ENCODE measurements at places on chromosomes 2 and 18.

- no peak overlapping the region for H3K27ac ChIP-seq
- H3K36me3 ChIP-seq: no peaks in the 10 kb centered on the region
- peaks cover 2% of the 10 kb centered on the region for H3K27me3 ChIP-seq
These were observed 31.0 kb downstream of the MYCN start for GRCh38 chr2:15971351-15971750.

GRCh38 chr2:71299507-71299906 lies 32.1 kb upstream of the ZNF638 start:
- DNase-seq: peak; percentile 3
- H3K4me3 ChIP-seq: no peak overlapping the region
- no peaks in the 10 kb centered on the region for H3K36me3 ChIP-seq
- no peak overlapping the region for H3K27ac ChIP-seq
- H3K4me1 ChIP-seq: no peaks in the 10 kb centered on the region

GRCh38 chr2:161113693-161114575 lies 46.3 kb upstream of the TANK start:
- H3K27ac ChIP-seq: no peak overlapping the region
- H3K4me3 ChIP-seq: no peak overlapping the region
- H3K4me1 ChIP-seq: no peaks in the 10 kb centered on the region
- no peak for DNase-seq
- H3K27me3 ChIP-seq: peaks cover 14% of the 10 kb centered on the region

DNA sequence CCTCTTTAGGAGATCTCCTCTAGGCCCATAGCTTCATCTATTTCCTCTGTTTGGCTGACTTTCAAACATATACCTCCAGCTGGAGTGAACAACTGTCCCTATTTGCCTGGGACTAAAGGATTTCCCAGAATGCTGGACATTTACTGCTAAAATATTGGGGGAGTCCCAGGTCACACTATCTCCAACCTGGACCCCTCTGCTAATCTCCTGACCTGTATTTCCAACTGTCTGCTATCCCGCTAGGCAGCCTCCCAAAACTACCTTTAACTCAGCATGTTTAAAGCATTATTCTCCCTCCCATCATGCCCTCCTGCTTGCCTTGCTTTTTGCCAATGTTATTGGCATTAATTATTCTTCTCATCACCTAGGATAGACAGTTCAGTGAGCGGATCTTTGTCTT lies 77.1 kb downstream of the THADA start:
- peaks cover 44% of the 10 kb centered on the region for H3K4me1 ChIP-seq
- peak overlapping the region; percentile 89 for H3K27ac ChIP-seq
- DNase-seq: no peak
- H3K36me3 ChIP-seq: no peaks in the 10 kb centered on the region
- no peaks in the 10 kb centered on the region for H3K27me3 ChIP-seq
- H3K4me3 ChIP-seq: no peak overlapping the region

DNA sequence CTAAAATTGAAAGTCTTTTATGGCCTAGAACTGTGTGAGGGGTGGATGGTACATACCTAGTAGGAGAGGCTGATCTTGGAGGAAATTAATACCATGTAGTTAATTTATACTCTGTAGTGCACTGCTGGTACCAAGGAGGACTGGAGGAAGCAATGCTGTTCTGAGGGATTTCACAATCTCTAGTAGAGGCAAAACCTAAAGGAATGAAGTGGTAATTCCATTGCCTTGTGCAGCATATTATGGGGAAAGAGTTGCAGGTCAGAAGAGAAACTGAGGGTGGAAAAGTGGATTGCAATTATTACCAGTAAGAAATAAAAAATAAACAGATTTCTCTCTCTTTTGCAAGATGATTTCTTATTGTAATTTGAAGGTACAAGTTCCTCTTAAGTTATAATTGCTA lies 2.2 kb downstream of the ABI2 start:
- H3K4me3 ChIP-seq: peak overlapping the region; percentile 95
- H3K27me3 ChIP-seq: no peaks in the 10 kb centered on the region
- DNase-seq: peak; percentile 23
- H3K27ac ChIP-seq: peak overlapping the region; percentile 90

DNA sequence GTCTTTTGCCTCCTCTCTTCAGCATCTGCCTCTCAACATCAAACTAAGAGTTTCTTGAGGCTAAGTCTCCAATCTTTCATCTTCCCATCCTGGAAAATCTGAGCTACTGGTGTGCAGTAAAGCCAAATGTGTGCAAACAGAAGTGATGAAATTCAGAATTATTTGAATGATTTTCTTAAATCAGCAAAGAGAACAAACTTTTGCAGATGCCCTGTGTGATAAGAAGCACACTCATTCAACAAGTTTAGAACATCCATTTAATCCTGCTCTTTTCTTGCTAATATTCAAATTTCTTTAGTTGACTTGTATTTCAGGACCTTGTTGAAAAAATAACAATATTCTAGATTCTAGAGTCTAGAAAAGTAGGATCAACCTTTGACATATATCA lies 1374.9 kb upstream of the CELF4 start:
- no peak overlapping the region for H3K4me3 ChIP-seq
- no peaks in the 10 kb centered on the region for H3K27me3 ChIP-seq
- peaks cover 4% of the 10 kb centered on the region for H3K36me3 ChIP-seq
- no peaks in the 10 kb centered on the region for H3K4me1 ChIP-seq

DNA sequence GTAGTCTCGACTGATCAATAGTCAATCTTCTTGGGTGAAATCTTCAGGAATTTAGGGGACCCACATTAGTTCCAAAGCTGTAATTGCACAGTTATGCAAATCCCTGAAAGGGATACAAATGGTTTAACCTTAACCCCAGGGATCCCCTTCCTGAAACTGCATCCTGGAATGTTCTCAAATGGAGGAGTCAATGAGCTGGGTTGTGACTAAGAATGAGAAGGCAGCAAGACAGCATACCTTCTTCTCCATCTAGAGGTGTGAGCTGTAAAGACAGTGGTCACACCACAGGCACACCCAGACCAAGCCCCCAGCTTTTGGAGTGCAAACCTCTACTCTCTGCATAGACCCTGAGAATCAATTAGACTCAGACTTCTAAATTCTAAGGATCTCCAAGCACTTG lies 164.7 kb upstream of the MEIS1 start:
- no peak overlapping the region for H3K27ac ChIP-seq
- no peaks in the 10 kb centered on the region for H3K36me3 ChIP-seq
- H3K4me1 ChIP-seq: no peaks in the 10 kb centered on the region
- DNase-seq: no peak
- peaks cover 1% of the 10 kb centered on the region for H3K27me3 ChIP-seq

DNA sequence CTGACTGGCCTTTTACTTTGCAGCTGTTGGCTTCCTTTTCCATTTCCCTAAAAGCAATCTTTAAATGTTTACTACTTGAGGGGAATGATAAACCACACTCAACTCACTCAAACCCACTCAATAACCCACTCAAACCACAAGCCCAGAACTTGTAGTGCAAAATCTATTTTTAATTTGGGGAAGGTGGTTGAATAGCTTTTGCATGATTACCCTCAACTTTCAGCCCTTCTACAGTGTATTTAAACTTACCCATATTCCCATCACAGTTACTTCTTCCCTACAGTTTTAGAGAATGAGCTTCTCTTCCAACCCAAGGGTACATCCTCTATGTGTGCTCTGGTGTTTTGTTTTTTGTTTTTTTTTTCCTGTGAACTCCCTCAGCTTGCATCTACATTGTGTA lies 636.1 kb downstream of the TDRD15 start:
- no peaks in the 10 kb centered on the region for H3K27me3 ChIP-seq
- no peak overlapping the region for H3K4me3 ChIP-seq
- no peak for DNase-seq
- H3K36me3 ChIP-seq: no peaks in the 10 kb centered on the region
- no peak overlapping the region for H3K27ac ChIP-seq

DNA sequence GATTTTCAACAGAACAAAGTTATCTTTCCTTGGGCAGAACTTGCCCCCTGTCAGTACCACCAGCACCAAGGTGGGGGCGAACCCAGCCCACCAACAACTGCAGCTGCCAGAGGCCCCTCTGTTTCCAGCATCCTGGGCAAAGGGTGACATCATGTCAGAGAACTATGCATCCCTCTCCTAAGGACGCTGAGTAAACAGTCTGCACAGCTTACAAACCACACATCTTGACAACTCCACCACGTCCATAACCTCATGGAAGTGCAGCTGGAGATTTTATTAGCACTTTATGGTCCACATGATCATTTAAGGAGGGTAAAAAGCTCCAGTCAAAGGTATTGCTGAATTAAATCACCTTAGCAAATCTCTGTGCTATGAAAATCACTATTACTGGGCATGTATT lies 40.4 kb downstream of the PIEZO2 start:
- no peaks in the 10 kb centered on the region for H3K27me3 ChIP-seq
- H3K27ac ChIP-seq: no peak overlapping the region
- no peak overlapping the region for H3K4me3 ChIP-seq
- no peak for DNase-seq
- no peaks in the 10 kb centered on the region for H3K4me1 ChIP-seq
- H3K36me3 ChIP-seq: no peaks in the 10 kb centered on the region

DNA sequence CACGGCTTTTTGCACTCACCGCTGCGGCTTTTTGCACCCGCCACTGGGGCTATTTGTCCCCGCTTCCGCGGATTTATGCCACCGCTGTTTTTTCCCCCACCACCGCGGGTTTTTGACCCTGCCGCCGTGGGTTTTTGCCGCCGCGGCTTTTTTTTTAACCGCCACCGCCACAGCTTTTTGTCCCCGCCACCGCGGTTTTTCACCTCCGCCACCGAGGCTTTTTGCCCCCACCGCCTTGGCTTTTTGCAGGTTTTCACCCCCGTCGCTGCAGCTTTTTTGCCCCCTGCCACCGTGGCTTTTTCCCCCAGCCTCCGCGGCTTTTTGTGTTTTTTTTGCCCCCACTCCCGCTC lies 2796.7 kb upstream of the TEKT4 start:
- no peaks in the 10 kb centered on the region for H3K36me3 ChIP-seq
- no peak overlapping the region for H3K4me3 ChIP-seq
- DNase-seq: no peak
- H3K27me3 ChIP-seq: peaks cover 6% of the 10 kb centered on the region

DNA sequence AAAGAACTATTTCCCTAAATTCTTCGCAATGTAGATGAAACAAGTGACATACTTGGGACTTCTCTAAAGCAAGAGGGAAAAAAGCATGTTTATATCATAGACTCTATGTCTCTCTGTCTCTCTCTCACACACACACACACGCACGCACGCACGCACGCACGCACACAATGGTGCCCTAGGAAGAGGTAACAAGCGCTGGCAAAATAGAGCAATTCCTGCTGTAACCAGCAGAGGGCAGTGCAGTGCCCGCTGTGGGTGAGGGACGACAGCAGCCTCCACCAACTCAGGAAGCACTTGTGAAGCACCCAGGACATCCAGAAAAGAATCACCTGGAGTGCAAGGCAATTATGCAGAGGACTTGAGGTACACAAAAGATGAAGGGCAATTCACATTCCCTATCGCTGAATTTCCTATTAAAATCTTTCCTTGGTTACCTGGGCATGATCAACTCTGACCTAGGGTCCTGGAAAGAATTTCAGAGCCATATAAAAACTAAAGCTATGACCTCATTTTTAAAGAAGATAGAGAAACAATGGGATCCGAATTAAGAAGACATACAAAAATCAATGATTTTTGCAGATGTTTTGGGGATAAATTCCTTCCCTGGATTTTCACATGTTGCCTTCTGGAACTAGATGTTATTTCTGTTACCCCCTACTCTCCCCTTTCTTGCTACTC lies 166.4 kb downstream of the PDE11A start:
- H3K4me1 ChIP-seq: peaks cover 22% of the 10 kb centered on the region
- no peak overlapping the region for H3K27ac ChIP-seq
- peak; percentile 52 for DNase-seq

- H3K4me3 ChIP-seq: peak overlapping the region; percentile 55
- peak overlapping the region; percentile 84 for H3K27ac ChIP-seq
- H3K4me1 ChIP-seq: peaks cover 70% of the 10 kb centered on the region
- peaks cover 12% of the 10 kb centered on the region for H3K36me3 ChIP-seq
- no peak for DNase-seq
These were observed 92.3 kb downstream of the COPS8 start for GRCh38 chr2:237177986-237178385.

DNA sequence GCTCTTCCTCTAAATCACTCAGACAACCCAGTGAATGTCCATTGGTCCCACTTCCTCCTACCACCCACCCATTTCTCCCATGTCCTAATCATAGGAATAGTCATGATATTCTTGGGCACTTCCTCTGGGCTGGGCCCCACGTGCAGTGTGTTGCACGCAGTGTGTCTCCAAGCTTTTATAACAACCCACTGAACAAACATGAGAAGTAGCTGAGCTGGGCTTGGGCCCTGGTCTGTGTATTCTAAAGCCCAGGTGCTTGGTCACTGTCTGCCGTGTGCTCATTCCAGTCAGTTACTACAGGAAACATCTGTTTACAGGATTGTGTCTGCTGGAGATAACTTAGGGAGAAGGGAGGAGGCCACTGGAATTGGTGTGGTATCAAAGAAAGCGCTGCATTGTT lies 64.2 kb upstream of the THOC1 start:
- no peak overlapping the region for H3K4me3 ChIP-seq

GRCh38 chr2:71796174-71796593 lies 342.8 kb downstream of the DYSF start:
- H3K27me3 ChIP-seq: peaks cover 5% of the 10 kb centered on the region
- peaks cover 35% of the 10 kb centered on the region for H3K4me1 ChIP-seq
- H3K27ac ChIP-seq: 0 out of 2 replicates have a peak overlapping the region, but pooled peaks have one; percentile 17
- H3K4me3 ChIP-seq: no peak overlapping the region
- no peaks in the 10 kb centered on the region for H3K36me3 ChIP-seq
- peak; percentile 57 for DNase-seq

DNA sequence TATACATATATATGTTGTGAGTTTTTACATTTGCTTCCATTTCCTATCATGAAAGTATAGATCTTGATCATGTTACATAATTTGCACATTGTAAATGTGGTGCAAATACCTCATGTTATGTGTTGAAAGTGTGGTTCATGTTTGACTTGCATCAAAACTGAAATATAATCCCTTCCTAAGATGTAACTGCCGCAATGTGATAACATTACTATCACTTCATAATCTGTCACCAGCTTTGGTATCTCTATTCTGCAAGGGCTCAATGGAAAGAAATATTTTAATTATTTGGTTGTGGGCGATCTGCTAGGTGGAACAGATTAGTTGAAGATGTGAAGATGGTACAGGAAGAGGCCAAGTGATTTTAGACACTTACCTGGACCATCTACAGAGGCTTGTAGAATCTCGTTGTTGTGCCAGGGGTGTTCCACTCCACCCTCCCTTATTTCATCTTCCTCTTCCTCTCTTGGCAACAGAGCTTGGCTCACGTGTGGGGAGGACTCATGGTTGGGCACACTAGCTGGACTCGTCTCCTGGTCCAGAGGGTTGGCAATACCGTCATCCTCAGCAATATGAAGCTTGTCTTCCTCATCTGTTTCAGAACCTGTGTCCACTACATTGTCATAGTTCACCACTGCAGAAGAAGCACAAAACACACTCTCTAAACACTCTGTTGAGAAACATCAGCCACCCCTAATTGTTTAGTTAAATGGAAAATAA lies 90.4 kb downstream of the ZEB2 start:
- H3K27me3 ChIP-seq: no peaks in the 10 kb centered on the region
- H3K36me3 ChIP-seq: peaks cover 4% of the 10 kb centered on the region
- H3K4me1 ChIP-seq: peaks cover 36% of the 10 kb centered on the region
- no peak overlapping the region for H3K27ac ChIP-seq

Data from HFFc6 (cell line).